ENCODE measurements at places on chromosomes 13 and 19.

DNA sequence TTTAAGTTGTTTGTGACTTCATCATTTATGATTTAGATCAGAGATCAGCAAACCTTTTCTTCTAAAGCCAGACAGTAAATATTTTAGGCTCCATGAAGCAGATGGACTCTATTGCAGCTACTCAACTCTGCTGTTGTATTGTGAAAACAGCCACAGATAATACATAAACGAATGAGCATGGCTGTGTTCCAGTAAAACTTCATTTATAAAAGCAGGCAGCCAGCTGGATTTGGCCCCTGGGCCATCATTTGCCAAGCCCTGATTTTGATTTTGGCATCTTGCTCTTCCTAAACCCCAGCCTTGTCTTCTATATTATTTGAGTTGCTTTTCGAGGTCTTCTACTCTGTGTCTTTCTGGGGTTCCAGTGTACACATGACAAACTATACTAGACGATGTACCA, 41.3 kb downstream of the RNASEH2B start:
- DNase-seq, result no peak

DNA sequence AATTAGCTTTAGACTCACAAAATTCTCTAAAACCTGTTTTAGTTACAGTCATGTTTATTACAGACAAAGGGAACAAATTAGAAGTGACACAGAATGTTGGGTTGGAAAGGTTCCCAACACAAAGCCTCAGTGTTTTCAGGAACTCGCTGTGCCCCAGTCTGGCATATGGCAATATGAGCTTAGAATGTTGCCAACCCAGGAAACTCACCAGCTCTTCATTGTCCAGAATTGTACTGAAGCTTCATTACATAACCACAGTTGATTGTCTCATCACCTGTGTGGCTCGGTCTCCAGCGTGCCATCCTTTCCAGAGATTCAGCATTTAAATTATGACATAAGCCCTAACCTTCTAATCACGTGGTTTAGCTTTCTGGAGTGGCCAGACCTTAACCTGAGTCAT, 19.1 kb downstream of the ZNF264 start:
- no peak for DNase-seq

DNA sequence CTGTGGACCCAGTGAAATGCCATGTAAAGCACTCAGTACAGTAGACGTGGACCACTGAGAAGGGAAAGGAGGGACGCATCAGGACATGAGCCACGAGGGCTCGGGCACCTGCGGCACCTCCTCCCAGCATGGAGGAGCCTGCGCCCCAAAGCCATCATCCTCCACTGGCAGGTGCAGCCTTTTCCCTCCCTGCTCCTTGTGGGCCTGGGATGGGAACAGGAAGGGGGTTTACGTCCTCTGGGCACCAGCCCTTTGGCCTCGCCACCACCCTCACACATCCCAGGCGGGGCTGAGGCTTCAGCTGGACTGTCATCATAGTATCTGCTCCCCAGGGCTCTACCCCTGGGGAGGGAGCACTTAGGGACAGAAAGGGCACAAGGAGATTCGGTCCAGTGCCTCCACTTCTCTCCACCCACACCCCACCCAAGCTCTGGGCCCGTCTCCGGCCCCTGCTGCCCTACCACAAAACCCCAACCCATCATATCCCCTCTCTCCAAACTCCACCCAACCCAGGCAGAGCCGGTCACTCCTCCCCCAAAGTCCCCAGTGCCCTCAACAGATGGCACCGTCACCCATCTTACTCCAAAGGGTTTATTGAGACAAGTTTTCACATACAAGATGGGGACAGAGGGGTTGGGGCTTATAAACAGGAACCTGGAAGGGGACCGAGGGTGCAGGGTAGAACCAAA, 2.2 kb upstream of the PRKD2 start:
- no peak for DNase-seq

- no peak for DNase-seq
These were observed 344.6 kb upstream of the HTR2A start for GRCh38 chr13:47241446-47241845.

- no peak for DNase-seq
These were observed 582.6 kb downstream of the SLITRK6 start for GRCh38 chr13:85216576-85216975.

DNA sequence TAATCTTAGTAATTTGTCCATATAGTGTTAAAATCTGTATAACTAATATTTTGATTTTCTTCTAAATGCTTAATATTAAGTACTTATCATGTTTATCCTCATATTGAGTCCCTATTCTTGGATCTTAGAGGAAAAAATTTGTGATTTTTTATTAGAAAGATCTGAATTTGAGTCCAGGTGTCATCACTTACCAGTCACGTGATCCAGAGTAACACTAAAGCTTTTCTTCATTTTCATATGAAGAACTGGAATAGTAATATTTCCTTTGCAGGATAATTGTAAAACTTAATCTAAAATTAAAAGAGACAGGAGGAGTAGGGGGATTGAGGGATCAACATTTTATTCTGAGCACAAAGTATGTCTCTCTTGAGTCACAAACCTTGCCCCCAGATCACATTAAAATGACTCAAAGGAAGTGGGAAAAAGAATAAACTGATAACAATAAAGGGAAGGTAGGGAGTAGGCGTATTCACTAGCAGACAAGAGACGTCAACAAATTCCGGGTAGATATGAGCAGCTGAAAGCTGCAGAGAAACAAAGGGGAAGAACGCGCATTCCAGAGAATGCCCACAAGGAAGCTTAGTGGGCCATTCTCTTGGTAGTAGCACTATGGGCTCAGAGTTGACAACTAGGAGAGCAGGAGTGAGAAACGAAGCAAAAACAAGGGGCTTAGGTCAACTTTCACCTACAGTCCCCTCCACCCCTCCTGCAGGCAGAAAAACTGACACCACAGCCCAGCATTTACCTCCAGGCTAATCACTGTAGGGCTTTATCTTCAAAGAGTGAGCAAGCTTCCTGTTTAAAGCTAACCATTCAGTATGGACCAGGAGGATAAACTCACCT, 123.1 kb downstream of the SPRY2 start:
- no peak for DNase-seq

GRCh38 chr13:108561149-108561548, 68.3 kb upstream of the MYO16 start:
- no peak for DNase-seq

- DNase-seq, result peak; percentile 28
These were observed 22.5 kb upstream of the SLC35E1 start for GRCh38 chr19:16594681-16595091.

DNA sequence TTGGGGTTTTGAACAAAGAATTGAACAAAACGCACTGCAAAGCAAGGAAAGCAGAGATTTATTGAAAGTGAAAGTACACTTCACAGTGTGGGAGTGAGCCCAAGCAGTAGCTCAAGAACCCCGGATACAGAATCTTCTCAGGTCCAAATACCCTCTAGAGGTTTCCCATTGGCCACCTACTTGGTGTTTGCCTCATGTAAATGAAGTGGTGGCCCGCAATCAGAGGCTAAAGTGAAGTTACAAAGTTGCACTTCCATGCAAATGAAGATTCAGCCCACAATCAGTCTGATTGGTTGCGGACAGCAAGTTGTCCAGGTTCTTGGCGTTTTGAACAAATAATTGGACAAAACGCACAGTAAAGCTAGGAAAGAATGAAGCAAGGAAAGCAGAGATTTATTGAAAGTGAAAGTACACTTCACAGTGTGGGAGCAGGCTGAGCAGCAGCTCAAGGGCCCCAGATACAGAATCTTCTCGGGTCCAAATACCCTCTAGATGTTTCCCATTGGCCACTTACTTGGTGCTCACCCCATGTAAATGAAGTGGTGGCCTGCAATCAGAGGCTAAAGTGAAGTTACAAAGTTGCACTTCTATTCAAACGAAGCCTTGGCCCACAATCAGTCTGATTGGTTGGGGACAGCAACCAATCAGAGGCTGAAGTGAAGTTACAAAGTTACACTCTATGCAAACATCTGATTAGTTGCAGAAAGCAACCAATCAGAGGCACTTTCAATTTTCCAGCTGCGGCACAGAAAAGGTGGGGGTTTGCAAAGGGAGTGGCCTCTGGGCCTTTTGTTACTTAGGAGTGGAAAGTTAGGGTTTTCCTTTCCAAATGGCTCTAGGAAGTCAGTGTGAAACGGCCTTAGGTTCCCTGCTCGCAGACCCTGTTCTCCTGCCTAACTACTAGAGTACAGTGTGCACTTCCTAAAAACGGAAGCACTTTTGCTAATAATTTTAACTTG, 4.8 kb upstream of the TM9SF2 start:
- peak; percentile 79 for DNase-seq
